ENCODE measurements at places on chromosomes 2 and 18.

GRCh38 chr18:24656551-24657443 is 196.4 kb downstream of the HRH4 start:
- DNase-seq = peak; percentile 76

DNA sequence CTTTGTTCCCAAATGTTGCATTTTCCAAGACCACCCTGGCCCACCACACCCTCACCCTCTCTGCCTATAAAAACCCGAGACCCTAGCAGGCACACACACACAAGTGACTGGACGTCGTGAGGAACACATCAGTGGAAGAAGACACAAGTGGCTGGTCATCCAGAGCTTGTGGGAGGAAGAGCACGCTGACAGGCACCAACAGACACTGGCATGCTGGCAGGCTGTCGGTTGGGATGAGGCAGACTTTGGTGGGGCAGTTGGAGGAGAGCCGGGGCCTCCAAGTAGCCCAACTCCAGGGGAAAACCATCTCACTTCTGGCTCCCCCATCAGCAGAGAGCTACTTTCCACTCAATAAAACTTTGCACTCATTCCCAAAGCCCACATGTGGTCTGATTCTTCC is 225.5 kb upstream of the ZEB2 start:
- no peak for DNase-seq

- no peak for DNase-seq
These were observed 84.0 kb downstream of the SEPTIN10 start for GRCh38 chr2:109529532-109530449.

DNA sequence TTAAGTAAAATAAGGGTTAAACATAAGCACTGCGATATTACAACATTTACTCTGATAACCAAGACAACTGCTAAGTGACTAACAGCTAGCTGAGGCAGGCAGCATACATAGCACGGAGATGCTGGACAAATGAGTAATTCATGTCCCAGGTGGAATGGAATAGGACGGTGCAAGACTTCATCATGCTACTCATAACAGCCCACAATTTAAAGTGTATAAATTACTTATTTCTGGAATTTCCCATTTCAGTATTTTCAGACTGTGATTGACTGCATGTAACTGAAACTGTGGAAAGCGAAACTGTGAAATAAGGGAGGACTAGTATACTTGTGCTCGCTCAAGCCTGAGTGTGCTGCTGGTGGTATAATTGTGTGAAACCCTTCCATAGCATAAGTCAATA is 12.9 kb downstream of the IER3IP1 start:
- no peak for DNase-seq

DNA sequence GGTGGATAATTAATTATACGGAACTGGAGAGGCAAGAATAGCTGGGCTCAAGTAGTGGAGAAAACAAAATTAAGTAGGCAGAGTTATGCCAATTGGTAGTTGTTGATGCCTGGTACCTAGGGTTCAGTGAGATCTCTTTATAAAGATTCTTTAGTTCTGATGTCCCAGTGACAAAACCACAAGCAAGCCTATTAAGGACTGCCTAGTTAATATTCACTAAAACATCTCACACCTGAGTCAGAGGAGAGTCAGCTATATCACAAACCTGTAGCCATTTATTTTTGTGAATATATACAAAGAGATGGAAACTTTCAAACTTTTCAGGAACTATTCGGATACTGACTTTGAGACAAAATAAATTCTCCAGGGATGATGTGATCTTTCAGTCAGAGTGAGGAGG is 213.9 kb upstream of the CYP26B1 start:
- no peak for DNase-seq

GRCh38 chr2:168529900-168530561 is 74.0 kb downstream of the CERS6 start:
- DNase-seq = no peak

DNA sequence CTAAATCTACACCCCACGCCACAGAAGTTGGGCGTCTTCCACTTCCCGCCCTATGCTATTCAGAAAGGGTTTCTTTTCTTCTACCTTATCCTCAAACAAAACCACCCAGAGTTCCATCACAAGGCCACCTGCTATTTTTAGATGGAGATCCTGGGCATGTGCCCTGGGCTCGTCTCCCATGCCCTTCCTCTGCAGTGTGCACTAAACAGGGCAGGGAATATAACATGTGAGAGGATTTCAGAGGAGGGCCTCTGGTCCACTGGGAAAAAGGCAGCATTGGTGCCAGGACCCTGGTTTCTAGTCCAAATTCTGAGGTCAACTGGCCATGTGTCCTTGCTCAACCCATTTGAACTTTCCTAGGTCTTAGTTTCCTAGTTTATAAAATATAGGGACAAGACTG is 320.0 kb downstream of the NCKAP5 start:
- DNase-seq = no peak

DNA sequence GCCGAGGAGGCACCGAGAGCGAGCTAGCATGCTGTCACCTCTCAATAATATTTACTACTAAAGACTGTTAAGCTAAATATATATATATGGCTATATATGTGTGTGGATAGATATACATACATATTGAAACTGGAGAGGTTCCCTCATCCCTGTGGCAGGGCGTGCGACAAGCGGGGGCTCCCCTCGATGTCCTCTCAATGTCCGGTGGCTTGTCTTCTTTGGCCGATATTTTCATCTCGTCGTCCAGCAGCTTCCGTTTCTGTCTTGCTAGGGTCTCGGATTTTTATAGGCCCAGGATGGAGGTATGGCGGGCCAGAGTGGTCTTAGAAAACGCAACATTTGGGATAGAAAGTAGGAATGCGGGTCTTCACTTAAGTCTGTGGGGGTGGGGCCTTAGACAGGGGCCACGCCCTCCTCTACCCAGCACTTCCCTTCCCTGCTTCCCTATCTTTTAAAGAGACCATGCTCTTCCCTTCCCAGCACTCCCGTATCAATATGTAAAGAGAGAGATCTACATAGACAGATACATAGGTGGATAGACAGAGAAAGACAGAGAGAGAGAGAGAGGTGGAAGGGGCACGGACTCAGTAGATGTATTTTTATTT is 866.8 kb downstream of the DSC3 start:
- no peak for DNase-seq

- DNase-seq = no peak
These were observed 35.5 kb downstream of the POU3F3 start for GRCh38 chr2:104889291-104889959.

Data from renal cortex interstitium (tissue), 15 donors.